A549 treated with DMSO at 1 μM for 4 hours (cell line): ENCODE measurements at places on chromosomes 6 and 20. TPM values are rescaled to one million over a fixed set of nuclear protein-coding genes. Genes with fewer than 3 reads are reported as not detected.

TFEB gene
- total RNA-seq, result 4.3 to 6.1 TPM (median 5.5 TPM) in 5 replicates

KIAA0408 gene
- 5.9 to 7.1 TPM (median 6.5 TPM) in 5 replicates for total RNA-seq

KCNQ5 gene
- 1.4 to 2.7 TPM (median 2.0 TPM) in 5 replicates for total RNA-seq

ALDH8A1 gene
- total RNA-seq, result 0.06 to 0.30 TPM (median 0.18 TPM) in 5 replicates

MYCT1 gene
- 0.03 to 0.12 TPM (median 0.05 TPM) in 3 of 5 replicates, not detected in the others for total RNA-seq

MAN1A1 gene
- 0.03 to 0.08 TPM (median 0.05 TPM) in 4 of 5 replicates, not detected in the other for total RNA-seq

PFDN4 gene
- 50.6 to 65.5 TPM (median 53.3 TPM) in 5 replicates for total RNA-seq

CST5 gene
- not detected in 5 replicates for total RNA-seq

PRSS35 gene
- 0.05 to 0.11 TPM (median 0.09 TPM) in 4 of 5 replicates, not detected in the other for total RNA-seq

PLCB4 gene
- 11.5 to 21.0 TPM (median 15.2 TPM) in 5 replicates for total RNA-seq

GMEB2 gene
- 8.9 to 12.1 TPM (median 11.2 TPM) in 5 replicates for total RNA-seq

SYTL3 gene
- total RNA-seq, result 1.0 to 1.3 TPM (median 1.1 TPM) in 5 replicates

RBM24 gene
- 10.6 to 14.0 TPM (median 12.5 TPM) in 5 replicates for total RNA-seq

IPCEF1 gene
- total RNA-seq, result 0.02 to 0.03 TPM in 2 of 5 replicates, not detected in the others

NEDD9 gene
- 31.3 to 43.6 TPM (median 38.0 TPM) in 5 replicates for total RNA-seq

PRDM1 gene
- total RNA-seq, result 3.6 to 5.0 TPM (median 4.2 TPM) in 5 replicates

PRRC2A gene
- total RNA-seq, result 68.9 to 101 TPM (median 86.8 TPM) in 5 replicates

GPX5 gene
- not detected in 5 replicates for total RNA-seq

BNIP5 gene
- not detected in 5 replicates for total RNA-seq

GCNT2 gene
- total RNA-seq, result 6.6 to 9.8 TPM (median 7.8 TPM) in 5 replicates

FKBP5 gene
- 9.2 to 11.2 TPM (median 10.6 TPM) in 5 replicates for total RNA-seq

WFDC13 gene
- not detected in 5 replicates for total RNA-seq

C20orf96 gene
- total RNA-seq, result 9.4 to 11.3 TPM (median 11.1 TPM) in 5 replicates

HLA-A gene
- total RNA-seq, result 132 to 142 TPM (median 140 TPM) in 5 replicates

PAK5 gene
- 0.02 TPM in 1 of 5 replicates, not detected in the others for total RNA-seq

PPP1R16B gene
- total RNA-seq, result 0.10 to 0.12 TPM (median 0.11 TPM) in 5 replicates

MAFB gene
- total RNA-seq, result 0.05 to 0.08 TPM (median 0.05 TPM) in 4 of 5 replicates, not detected in the other

GTF2H4 gene
- total RNA-seq, result 17.6 to 20.8 TPM (median 18.6 TPM) in 5 replicates

SMOC2 gene
- total RNA-seq, result not detected in 5 replicates

KHDC1 gene
- 3.0 to 4.6 TPM (median 4.0 TPM) in 5 replicates for total RNA-seq

CDSN gene
- not detected in 5 replicates for total RNA-seq

DSP gene
- 36.4 to 56.3 TPM (median 50.0 TPM) in 5 replicates for total RNA-seq

SRSF12 gene
- 0.84 to 1.6 TPM (median 1.1 TPM) in 5 replicates for total RNA-seq

RAET1L gene
- 0.18 to 0.58 TPM (median 0.36 TPM) in 5 replicates for total RNA-seq

NKX2-2 gene
- not detected in 5 replicates for total RNA-seq

ARMH2 gene
- total RNA-seq, result not detected in 5 replicates

TFAP2C gene
- 13.6 to 16.5 TPM (median 15.4 TPM) in 5 replicates for total RNA-seq

ADGB gene
- not detected in 5 replicates for total RNA-seq

DEFB124 gene
- total RNA-seq, result not detected in 5 replicates

FKBP1C gene
- 2.0 to 2.7 TPM (median 2.2 TPM) in 5 replicates for total RNA-seq

ZC2HC1B gene
- total RNA-seq, result not detected in 5 replicates

RSPH4A gene
- total RNA-seq, result 0.17 to 0.26 TPM (median 0.24 TPM) in 5 replicates

C6orf163 gene
- total RNA-seq, result 0.15 to 0.19 TPM (median 0.17 TPM) in 3 of 5 replicates, not detected in the others

SNAI1 gene
- 13.6 to 19.4 TPM (median 17.3 TPM) in 5 replicates for total RNA-seq

METTL24 gene
- not detected in 5 replicates for total RNA-seq

ERVFRD-1 gene
- total RNA-seq, result not detected in 5 replicates

HM13 gene
- 207 to 259 TPM (median 239 TPM) in 5 replicates for total RNA-seq

PAX1 gene
- total RNA-seq, result 0.05 TPM in 1 of 5 replicates, not detected in the others

HS3ST5 gene
- total RNA-seq, result not detected in 5 replicates

GGTLC1 gene
- total RNA-seq, result not detected in 5 replicates
